ENCODE measurements at places on chromosomes 7 and 10.

DNA sequence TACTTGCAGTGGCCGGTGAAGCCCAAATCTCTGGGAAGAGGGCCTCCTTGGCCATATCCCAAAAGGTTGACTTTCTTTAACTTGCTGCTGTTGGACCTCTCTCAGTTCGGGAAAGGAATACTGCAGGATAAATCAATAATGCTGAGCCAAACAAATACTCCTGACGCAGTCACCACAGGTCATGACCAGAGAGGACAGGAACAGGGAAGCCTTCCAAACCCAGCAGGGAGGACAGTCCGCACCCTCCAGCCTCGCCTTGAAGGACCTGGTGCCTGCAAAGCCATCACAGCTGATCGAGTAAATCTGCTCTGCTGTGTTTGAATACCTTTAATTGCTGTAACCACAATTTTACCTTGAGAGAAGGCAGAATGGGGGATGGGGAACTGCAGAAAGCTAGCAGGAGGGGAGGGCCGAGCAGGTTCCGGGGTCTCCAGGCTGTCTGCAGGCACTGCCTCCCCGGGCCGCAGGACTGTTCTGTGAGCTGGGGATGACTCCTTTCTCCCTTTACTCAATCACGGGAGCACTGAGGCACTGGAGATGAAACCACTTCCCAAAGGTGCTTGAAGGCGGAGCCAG, 20.8 kb upstream of the INSIG1 start:
- no peak for DNase-seq

GRCh38 chr7:44750921-44751571, 2.4 kb downstream of the ZMIZ2 start:
- DNase-seq = peak; percentile 50

DNA sequence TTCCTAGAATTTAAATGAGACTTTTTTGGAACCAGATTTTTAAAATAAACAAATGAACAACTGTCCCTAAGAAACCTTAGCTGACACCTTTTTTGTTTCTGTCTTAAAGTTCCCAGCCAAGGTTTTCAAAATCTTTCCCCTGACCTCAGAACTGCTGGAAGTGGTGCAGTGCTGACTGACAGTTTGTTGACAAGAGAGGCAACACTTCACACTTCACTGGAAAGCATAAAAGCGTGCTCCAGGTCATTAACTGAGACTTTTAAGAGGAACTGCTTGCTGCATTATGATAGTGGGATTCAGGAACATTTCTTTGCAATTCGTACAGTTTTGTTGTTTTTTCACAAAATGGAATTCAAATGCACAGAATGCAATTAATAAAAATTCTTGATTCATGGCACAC, 36.2 kb downstream of the SYPL1 start:
- no peak for DNase-seq

DNA sequence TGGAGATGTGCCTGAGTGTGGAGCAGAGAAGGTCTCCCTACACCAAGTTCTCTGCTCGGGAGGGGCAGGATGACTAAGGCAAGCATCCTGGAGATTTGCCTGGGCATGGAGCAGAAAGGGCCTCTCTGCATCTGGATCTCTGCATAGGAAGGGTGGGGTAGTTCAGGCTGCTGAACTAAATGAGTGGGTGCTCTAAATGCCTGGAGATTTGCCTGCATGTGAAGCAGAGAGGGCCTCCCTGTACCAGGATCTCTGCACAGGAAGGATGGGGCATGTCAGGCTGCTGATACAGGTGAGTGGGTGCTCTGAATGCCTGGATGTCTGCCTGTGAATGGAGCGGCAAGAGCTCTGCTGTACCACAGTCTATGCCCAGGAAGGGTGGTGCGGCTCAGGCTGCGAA, 680.7 kb downstream of the SUGCT start:
- no peak for DNase-seq

GRCh38 chr7:108203537-108203936, 73.4 kb upstream of the LAMB4 start:
- no peak for DNase-seq

DNA sequence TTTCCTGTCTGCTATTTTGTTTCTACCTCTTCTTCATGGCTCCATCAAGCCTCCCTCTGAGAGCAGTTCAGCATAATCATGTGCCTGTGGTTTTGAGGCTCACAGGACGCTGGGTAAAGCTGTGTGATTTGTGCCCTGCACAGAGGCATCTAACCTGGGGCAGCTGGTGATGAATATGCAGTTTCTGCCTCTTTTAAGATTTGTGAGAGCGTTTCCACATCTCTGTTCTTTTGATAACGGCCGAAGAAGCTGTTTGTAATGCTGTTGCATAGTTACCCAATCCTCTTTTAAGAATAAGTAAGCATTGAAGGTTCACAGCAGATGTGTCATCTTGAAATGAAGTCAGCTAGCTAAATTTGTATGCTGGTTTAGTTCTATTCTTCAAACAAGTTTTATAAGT, 45.2 kb downstream of the PNLIPRP3 start:
- no peak for DNase-seq

- DNase-seq = no peak
Measured at GRCh38 chr7:157401567-157402387, 65.0 kb downstream of the DNAJB6 start.

DNA sequence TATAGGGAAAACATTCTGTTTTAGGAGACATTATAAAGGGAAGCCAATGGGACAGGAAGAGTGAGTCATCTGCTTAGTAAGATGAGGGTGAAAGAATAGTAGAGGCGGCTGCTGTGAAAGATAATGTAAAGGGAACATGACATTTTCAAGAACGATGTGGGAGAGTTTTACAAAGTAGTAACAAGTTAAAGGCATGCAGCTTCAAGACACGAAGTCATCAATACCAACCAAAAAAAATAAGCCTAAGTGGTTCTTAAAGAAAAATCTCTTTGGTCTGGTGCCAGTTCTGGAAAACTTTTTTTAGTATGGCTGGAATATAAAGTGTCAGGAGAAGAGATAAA, 6.1 kb downstream of the GSTO1 start:
- DNase-seq = no peak

DNA sequence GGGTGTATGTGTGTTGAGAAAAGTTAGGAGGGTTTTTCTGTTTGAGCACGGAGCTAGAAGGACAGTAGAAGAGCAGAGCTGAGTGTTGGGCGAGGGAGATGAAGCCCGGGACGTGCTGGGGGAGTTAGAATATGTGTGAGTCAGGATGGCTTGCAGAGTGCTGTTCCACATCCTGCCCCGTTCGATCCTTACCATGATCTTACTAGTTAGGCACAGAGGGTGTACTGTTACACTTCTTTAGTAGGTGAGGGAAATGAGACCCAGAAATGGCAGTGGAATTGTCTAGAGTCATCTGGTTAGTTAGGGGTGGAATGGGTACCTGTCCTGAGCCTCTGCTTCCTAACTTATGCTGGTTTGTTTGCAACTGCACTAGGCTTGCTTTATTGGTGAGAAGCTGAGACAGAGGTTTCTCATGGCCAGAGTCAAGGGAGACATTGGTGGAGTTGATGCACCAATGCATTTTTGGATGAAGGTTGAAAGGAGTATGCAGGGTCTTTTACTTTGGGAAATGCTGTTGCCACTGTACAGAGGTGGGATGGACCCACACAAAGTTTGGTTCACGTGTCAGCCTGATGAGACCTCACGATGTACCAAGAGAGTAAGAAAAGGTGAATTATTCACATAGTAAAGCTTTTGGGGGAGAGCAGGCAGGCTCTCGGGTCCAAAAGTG, 42.4 kb downstream of the CCNY start:
- DNase-seq = no peak

- no peak for DNase-seq
Measured at GRCh38 chr7:21758286-21758685, 187.4 kb downstream of the CDCA7L start.

GRCh38 chr10:121521794-121522556, 76.3 kb downstream of the FGFR2 start:
- no peak for DNase-seq

- no peak for DNase-seq
Measured at GRCh38 chr7:27661811-27662489, 733 bp downstream of the HIBADH start.

DNA sequence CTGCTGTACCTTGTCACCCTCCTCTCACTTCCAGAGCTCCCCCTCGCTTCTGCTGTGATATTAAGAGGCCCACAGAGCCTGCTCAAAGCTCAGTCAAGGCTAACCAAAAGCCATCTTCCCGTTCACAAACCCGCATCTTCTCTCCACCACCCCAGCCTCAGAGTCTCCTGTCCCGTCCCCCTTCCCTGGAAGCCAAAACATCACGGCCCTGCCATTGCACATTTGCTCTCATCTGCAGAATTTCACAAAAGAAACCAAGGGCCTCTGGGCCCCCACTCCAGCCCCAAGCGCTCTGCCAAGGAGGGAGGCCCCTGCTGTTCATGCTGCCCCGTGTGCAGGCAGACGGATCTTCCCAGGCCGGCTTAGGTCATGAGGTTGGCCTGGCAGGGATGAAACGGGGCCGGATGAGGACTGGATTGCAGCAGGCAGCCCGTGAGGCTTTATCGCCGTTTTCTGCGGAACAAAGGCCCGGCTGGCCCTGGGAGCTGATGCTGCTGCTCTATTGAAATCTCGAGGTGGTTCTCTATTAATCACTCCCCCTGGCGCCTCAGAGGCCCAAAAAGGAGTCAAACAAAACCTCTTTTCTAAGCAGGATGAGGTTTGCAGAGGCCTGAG, 31.6 kb upstream of the FOXK1 start:
- no peak for DNase-seq

DNA sequence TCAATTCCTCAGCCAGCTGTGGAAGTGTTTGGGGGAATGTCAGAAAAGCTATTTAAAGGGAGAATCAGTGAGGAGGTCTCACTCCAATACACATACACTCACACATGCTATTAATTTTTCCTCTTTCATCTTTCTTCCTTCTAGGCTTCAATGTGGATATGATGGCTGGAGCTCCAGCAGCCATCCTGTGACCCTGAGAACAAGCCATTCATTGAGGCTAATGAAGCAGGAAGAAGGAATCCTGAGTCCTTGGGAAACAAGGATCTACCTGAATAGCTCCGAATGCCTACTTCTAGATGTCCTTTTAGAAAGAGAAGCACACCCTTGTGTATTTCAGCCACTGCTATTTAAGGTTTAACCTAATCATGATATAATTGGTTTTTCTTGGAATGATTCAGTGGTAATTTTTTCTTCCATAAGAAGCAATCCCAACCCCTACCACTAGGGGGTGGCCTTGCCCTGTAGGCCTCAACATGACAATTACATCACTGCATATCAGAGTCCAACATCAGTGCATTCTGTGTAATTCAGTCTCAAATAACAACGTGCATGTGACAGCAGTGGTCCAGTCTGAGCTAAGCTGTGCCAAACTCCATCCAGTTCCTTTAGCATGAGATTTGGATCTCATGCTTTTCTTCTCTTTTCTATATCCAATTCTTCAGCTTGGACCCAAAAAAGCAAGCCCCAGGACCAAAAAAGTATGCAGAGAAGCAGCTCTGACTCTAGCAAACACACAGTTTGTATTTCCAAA, 85.3 kb upstream of the ANKRD1 start:
- peak; percentile 9 for DNase-seq

DNA sequence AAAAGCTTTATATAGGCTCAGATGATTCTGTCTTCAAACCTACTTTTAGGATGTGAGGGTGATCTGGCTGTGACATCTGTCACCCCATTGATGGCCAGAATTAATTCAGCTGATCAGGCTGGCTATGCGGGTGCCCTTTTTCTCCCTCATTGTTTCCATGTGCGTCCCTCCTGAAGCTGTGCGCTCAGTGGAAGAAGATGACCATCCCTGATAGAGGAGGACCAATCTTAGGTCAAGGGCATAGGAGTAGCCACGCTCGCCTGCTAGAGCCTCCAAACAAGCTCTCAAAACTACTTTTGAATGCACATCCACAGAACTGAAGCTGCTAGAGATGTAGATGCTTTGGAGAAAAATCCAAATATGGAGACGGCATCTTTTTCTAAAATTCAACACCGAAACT, 48.7 kb downstream of the MYPN start:
- DNase-seq = no peak
